Muscle of arm (tissue), 14 donors: ENCODE measurements at places on chromosomes 13 and 19. TPM values are rescaled to one million over a fixed set of nuclear protein-coding genes. Genes with fewer than 3 reads are reported as not detected.

The NOVA2 gene
- polyA plus RNA-seq, result 4.1 TPM

The MYDGF gene
- polyA plus RNA-seq, result 50.5 TPM

GRCh38 chr13:34357435-34358232 is 539.7 kb downstream of the RFC3 start:
- DNase-seq, result no peak

- DNase-seq, result no peak
Observed at GRCh38 chr19:11921852-11922495, 2.9 kb upstream of the ZNF700 start.

DNA sequence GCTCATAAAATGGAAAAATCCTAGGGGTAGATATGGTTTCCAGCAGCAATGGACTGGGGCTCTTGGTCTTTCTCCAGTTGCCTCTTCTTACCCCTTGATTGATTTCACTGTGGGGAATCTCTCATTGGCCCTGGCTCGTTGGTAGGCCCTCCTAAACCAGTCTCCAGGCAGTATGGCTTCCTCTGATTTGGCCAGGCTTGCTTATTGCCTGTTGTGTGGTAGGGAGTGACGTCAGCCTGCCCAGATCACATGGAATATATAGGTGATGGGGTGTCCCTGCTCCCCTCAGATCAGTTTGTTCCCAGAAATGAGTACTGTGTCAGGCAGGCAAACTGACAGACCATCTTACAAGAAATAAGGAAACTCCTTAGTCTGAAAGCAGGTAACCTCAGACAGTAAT is 5.7 kb upstream of the SELENOV start:
- no peak for DNase-seq

The C19orf81 gene
- polyA plus RNA-seq, result not detected

The FFAR2 gene
- polyA plus RNA-seq, result not detected

The CCDC8 gene
- 55.4 TPM for polyA plus RNA-seq

The ZNF331 gene
- polyA plus RNA-seq, result 14.2 TPM

- DNase-seq, result no peak
Observed at GRCh38 chr13:27339299-27339698, 68.7 kb downstream of the RASL11A start.

- DNase-seq, result no peak
Observed at GRCh38 chr13:45332036-45332830, 8.8 kb downstream of the TPT1 start.

DNA sequence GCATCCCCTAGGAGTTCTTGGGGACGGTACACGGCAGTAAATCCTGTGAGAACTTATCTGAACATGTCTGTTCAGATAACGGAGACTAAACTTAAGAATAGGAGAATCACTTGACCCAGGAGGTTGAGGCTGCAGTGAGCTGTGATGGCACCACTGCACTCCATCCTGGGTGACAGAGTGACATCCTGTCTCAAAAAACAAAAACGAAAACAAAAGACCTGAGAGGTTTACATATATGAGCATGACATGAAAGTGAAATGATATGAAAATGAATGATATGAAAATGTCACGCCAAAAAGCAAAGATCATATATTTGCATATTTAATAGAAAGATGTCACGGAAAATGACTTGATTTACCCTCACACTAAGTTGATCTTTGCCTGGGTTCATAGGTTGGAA is 5.8 kb downstream of the ZNF175 start:
- no peak for DNase-seq

The ZNF677 gene
- polyA plus RNA-seq, result 30.6 TPM

DNA sequence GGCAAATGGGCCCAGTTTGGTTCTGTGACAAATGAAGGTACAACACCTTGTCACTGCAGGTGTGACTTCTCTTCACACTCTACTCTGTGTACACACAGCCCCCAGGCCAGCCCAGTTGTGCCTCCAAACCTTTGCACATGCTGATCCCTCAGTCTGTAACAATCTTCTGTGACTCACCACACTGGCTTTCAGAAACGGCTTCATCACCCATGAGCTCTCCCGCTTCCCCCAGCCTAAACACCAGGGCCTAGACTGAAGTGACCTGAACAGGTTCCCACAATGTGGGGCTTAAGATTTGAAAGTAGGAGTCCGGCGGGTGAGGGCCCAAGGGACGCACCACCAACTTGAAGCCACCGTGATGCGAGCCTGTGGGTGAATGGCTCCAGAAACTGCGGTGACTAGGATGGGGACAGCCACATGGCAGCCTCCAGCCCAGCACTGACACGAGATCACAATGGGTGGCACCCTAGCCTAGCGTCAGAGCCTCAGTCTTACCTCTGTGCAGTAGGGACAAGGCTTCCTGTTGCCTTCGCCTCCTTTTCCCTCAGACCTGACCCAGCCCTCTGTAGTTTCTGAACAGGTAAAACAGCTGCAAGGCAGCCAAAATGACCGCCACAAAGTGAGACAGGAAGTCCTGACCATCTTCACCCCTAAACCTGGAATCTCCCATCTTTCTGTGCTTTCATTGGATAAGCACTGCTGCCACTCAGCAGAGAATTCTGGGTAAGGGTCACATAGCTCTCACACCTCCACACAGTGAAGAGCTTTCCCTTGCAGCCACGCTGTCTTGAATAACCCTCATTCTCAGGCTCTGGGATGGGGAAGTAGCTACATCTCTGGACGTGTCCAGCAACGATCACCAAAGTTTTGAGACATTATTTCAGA is 34.2 kb upstream of the ZNF599 start:
- no peak for DNase-seq

The YJEFN3 gene
- polyA plus RNA-seq, result 11.6 TPM

The SH3GL1 gene
- polyA plus RNA-seq, result 56.0 TPM

The SCAF1 gene
- 24.1 TPM for polyA plus RNA-seq

The ZNF575 gene
- 9.0 TPM for polyA plus RNA-seq

DNA sequence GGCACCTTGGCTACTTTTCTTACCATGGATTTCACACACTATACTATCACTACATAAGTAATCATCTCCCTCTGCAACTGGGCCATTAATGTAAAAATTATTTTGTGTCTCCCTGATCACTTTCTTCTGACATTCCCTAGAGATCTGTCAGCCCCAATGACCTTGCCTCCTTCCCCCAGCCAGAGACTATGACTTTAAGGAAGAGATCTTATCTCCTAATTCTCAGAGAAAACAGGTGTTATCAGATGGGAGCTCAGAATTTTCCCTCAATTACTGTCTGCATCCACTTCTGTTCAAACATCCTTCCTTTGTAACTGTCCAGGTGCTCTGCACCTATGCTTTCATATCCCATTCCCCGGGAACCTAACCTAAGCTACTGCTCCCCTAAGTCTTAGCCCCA is 397.5 kb downstream of the DIAPH3 start:
- DNase-seq, result no peak

- no peak for DNase-seq
Observed at GRCh38 chr13:20102525-20103180, 58.2 kb downstream of the GJA3 start.

GRCh38 chr13:27599845-27600553 is 20.3 kb downstream of the LNX2 start:
- no peak for DNase-seq

DNA sequence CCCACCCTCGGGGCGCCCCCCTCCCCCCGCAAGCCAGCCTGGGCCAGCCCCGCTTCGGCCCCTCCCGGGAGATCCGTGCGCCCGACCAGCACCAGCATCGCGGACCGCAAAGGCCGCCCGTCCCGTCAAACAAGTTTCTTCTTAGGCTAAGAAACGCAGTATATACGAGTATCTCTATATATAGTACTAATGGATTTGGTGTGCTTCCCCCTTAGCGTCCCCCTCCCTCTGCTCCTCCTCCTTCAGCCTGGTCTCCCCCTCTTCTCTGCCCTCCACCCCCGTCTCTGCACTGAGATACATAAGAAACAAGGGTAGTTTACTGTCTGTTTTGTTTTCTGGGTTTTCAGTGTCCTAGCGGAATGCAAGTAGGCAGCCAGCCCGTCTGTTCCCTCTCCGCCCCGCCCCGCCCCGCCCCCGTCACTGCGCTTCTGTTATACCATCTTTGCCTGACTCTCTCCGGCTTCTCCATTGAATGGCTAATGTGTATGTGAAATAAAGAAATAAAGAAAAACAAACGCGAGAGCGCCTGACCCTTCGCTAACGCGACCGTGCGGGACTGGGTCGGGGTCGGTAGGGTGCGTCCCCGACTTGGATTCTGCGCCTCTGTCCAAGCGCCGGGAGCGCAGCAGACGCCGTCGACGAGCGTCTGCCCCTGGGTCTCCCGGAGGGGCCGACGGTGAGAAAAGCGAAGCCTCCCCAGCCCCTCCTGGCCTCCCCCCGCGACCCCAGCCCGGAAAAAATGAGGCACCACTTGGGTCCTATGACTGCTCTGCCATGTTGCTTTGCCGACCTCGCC is 4.2 kb downstream of the LYL1 start:
- DNase-seq, result no peak

The SPACA6 gene
- polyA plus RNA-seq, result 6.2 TPM

- DNase-seq, result no peak
Observed at GRCh38 chr13:95193509-95194230, 107.6 kb downstream of the ABCC4 start.
